LHCN-M2 (cell line): ENCODE measurements at places on chromosomes 3 and 15.

DNA sequence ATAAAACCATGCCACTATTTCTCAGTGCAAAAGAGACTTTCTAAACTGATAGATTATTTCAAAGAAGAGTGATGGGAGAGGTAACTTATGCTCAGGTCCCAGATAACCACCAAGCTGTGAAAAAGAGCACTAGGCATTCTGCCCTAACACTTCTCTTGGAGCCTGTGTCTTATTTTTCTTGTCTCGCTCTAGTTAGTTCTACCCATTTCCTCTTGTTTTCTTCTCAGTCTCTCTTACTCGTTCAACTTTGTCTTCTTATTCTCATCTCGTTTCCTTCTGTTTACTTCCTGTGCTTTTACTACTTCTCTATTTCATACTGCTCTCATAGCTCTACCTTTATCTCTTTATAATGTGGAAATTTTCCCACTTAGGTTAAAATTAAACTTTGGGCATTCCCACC lies 91.8 kb upstream of the CGNL1 start:
- no peak for DNase-seq

GRCh38 chr3:69282181-69282580 lies 103.7 kb downstream of the FRMD4B start:
- no peak for DNase-seq

- DNase-seq = no peak
Measured at GRCh38 chr3:56633602-56634535, 49.2 kb downstream of the TASOR start.

DNA sequence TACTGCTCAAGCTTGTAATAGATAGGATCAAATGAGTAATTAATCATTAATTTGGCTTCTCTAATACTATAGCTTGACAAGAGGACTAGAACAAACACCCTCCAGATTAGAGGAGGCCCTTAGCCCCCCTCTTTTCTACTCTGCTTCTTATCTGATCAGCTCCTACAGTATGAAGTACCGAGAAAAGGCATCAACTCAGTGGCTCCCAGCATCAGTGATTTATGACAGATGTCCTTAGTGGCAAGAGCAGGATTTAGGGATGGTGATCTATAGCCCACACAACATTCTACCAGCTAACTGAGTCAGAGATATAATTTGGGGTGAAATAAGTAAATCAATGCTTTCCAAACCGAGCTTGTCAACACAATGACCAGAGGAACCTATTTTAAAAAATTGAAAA lies 541.1 kb downstream of the NLGN1 start:
- no peak for DNase-seq

DNA sequence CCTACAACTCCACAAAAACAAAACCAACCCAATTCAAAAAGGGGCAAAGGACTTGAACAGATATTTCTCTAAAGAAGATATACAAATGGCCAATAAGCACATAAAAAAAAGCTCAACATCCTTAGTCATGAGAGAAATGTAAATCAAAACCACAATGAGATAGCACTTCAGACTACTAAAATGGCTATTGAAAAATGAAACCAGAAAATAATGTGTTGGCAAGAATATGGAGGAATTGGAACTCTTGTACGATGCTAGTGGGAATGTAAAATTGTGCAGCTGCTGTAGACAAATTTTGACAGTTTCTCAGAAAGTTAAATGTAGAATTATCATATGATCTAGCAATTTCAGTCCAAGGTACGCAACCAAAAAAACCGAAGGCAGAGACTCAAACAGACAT lies 29.0 kb downstream of the KY start:
- DNase-seq = no peak

GRCh38 chr3:12139111-12139511 lies 19.6 kb downstream of the TIMP4 start:
- DNase-seq = peak; percentile 42

DNA sequence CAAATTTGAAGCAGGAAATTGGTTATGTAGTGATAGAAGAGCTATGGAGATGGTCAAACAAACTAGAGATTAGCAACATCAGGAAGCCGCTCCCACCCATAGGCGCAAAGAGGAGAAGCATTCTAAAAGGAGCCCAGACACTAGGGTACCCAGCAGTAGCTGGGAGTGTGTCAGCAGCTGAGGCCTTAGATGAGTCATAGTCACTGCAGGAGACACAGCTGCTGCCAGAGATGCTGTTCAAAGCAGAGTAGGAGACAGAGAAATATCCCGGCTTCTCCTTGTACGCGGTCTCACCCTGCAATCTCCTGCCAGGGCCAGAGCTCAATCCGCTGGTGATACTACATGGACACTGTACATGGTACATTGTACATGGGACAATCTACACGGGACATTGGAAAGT lies 61.9 kb downstream of the VGLL3 start:
- peak; percentile 88 for DNase-seq

DNA sequence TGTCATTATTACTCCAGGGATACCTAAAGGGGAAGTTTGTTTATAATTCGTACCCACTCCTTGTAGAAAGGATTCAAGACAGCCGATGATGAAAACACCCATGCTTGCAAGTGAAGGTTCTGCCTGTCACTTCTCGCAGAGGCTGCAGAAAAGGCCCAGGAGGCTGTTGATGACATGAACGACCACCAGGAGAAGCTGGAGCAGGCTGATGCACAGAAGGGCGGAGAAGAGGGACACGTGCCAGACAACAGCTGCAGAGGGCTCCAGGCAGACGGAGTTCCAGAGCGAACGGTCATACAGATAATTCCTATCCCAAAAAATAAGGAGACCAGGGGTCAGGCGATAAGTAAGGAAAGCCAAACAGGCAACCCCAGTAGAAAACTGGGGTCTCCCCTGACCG lies 5.7 kb upstream of the DYNLT2B start:
- DNase-seq = peak; percentile 89

GRCh38 chr3:128867200-128868125 lies 12.0 kb upstream of the ACAD9 start:
- no peak for DNase-seq

- DNase-seq = no peak
Measured at GRCh38 chr3:195700319-195700718, 20.5 kb upstream of the MUC20 start.
